Activated T-cell treated with anti-CD3 and anti-CD28 coated beads, Interleukin-2, amount 50 U/mL, for 24 hours (primary cell): ENCODE measurements at places on chromosomes 2 and 18.
A peak's percentile ranks its signal among the peaks of the same experiment; 100 is the strongest.

- DNase-seq = no peak
Observed at GRCh38 chr18:9466846-9467245, 8.5 kb upstream of the RALBP1 start.

DNA sequence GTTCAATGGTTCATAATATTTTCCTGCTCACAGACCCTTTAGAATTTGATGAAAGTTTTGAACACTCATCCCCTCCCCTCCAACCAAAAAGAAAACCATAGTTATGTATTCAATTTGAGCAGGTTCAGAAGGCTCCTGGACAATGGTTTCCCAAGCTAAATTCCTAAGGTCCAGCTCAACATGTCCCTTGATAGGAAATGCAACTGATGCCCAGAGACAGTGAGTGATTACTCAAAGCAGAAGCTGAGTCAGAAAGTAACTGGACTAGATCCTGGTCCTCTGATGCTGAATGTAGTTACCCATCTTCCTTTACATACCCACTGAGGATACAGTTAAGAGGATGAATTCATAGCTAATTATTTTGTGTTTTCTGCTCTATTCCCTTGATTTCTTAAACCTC lies 218.9 kb upstream of the NCKAP5 start:
- DNase-seq = no peak

GRCh38 chr2:227687189-227687588 lies 20.6 kb downstream of the SCYGR5 start:
- no peak for DNase-seq

- no peak for DNase-seq
Observed at GRCh38 chr18:74831571-74832250, 234.0 kb downstream of the ZNF407 start.

DNA sequence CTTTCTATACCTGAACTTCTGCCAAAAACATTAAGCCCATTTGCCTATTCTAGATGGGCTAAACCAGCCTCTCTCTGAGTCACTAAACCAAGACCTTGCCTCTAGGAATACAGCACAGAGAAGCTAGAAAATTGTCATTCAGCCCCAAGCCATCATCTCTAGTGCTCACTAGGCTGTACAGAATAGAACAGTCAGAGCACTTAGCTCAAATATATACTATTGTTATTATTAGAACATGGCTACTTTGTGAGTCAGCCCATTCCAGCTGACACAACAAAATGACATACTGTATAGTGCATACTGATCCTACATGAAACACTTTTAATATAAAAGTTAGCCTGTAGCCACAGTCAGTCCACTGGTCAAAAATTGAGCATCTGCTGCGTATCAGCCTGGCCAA lies 418.8 kb downstream of the NRXN1 start:
- no peak for DNase-seq

DNA sequence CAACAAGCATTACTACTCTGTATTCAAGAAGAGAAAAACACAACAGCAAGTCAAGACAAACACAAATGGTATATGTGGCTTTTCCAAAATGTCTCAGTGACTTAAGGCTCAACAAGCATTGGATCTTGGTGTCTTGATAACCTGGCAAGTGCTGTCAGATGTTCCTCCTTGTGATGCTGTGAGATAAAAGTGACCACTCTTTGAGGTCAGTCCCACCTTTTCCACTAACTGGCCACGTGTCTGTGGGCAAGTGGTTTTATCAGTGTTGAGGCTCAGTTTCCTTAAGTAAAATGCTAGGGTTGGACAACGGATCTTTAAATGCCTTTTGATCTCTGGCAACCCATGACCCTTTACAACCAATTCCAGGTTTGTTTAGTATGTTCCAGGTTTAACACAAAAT lies 98.7 kb downstream of the BCL2 start:
- no peak for DNase-seq

- no peak for DNase-seq
Observed at GRCh38 chr2:235935773-235936172, 232.4 kb downstream of the GBX2 start.

GRCh38 chr18:39969803-39970494 lies 1985.1 kb upstream of the PIK3C3 start:
- no peak for DNase-seq

GRCh38 chr2:20182241-20182931 lies 42.5 kb downstream of the SDC1 start:
- DNase-seq = no peak

GRCh38 chr2:54459037-54459441 lies 2.9 kb downstream of the SPTBN1 start:
- DNase-seq = no peak

GRCh38 chr2:2410987-2411386 lies 79.9 kb upstream of the MYT1L start:
- DNase-seq = no peak

DNA sequence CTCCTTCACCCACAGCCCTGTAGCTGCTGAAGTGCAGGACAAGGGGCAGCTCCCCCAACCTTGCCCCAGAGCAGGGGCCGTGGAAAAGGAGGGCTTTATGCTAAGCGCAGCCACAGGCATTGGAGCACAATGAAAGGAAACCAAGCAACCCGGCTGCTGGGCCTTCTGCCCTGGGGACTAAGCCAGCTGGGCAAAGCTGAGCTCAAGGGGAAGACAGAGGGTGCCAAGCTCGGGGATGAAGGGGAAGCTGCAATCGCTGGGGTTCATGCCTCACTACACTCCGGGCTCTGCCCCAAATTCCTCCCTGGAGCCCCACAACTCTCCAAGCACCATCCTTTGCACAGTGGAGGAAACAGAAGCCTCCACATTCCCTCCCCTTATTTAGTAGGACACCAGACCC lies 12.4 kb downstream of the SFXN5 start:
- DNase-seq = no peak

- DNase-seq = no peak
Observed at GRCh38 chr2:37838541-37839167, 86.4 kb upstream of the RMDN2 start.

DNA sequence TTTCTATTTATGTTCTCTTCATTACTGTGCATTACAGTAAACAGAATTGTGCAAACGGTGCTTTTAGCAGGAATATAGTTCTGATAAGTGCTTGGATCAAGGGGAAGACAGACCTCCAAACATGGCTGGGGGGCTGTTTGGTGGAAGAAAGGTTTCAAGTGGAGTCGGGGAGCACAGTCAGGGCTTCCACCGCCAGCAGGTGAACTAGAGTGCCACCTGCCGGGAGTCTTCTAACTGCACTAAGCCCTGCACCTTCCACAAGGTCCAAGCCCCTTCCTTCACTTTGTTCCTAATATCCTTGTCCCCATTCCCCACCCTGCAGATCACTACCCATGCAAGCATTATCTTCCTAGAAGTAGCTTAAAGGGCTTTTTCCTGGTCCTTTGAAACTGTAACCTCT lies 11.1 kb downstream of the ONECUT2 start:
- DNase-seq = no peak

GRCh38 chr2:233002829-233003657 lies 10.0 kb downstream of the NGEF start:
- DNase-seq = no peak

- no peak for DNase-seq
Observed at GRCh38 chr2:179354296-179354695, 89.7 kb upstream of the SESTD1 start.

- DNase-seq = no peak
Observed at GRCh38 chr2:202290970-202291369, 25.4 kb downstream of the NOP58 start.

GRCh38 chr18:37006742-37007141 lies 177.8 kb downstream of the KIAA1328 start:
- no peak for DNase-seq

GRCh38 chr2:37631698-37632097 lies 39.7 kb downstream of the CDC42EP3 start:
- DNase-seq = no peak

- peak; percentile 67 for DNase-seq
Observed at GRCh38 chr2:7450188-7450832, 533.1 kb downstream of the RNF144A start.

GRCh38 chr2:237894396-237894979 lies 35.1 kb downstream of the RAMP1 start:
- DNase-seq = no peak

DNA sequence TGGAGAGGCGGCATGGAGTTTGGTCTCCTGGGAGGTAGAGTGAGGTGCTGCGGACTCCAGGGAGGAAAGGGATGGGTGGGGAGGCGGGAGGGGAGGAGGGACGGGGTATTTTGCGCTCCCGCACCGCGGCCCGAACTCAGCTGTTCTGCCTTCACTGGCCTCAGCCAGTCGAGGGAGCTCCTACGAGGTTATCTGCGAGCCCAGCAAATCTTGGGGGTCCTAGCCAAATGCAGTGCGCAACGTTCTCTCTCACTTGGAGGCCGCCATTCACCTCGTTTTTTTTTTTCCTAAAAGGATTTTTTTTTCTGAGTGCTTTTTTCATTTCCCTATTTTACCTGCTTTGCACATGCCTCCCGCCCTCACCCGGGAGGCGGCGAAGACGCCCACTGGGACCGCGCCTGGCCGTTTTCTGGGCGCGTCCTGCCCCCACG lies 877 bp upstream of the BCL2L11 start:
- DNase-seq = no peak

GRCh38 chr2:33497221-33497650 lies 20.8 kb downstream of the RASGRP3 start:
- DNase-seq = no peak

DNA sequence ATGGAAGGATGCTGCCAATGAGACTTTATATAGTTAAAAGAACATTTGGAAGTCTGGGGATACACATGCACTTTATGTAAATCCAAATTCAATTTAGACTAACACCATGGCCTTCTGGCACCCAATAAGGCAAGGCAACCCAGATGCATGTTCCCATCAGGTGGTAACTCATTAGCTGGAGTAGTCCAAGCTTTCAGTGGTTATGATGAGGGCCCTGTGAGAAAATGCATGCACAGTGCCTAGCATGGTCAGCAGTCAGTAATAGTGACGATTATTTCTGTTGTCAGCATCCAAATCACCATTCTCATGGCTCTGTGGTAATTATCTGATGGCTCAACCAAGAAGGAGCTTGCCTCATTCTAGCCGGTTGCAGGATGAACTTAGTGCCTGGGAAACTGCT lies 70.3 kb upstream of the CTLA4 start:
- no peak for DNase-seq

GRCh38 chr2:15168116-15168515 lies 393.0 kb downstream of the NBAS start:
- no peak for DNase-seq

DNA sequence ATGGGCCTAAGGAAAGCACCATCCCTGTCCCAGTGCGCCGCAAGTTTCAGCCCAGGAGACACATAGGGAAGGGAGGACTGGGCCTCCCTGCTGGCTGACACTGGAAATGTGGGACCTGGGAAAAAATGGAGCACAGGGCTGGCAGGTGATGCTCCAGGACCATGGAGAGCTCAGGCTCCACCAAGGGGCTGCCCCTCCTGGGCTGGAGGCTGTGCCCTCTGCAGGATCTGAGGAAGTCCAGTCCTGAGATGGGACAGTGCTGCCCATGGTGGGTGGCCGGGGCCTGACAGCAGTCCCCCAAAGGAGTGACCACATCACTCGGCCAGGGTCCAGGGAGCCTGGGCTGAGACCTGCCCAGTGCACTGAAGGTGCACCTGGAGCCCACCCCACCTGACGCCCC lies 108.6 kb upstream of the TEKT4 start:
- DNase-seq = no peak

GRCh38 chr2:181444654-181445053 lies 12.5 kb upstream of the ITGA4 start:
- no peak for DNase-seq

DNA sequence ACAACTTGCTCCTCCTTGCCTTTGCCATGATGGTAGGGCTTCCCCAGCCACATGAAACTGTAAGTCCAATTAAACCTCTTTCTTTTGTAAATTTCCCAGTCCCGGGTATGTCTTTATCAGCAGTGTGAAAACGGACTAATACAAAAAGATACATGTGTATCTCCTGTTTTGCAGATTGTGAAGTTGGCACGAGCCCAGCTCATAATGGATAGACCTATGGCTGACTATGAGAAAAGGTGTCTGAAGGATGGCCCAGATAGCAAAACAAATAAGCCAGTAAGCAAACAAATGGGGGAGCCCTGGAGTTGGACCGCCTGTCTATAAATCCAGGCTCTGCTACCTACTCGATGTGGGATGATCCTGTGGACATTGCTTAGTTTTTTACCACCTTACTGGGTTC lies 15.5 kb upstream of the PRKCE start:
- DNase-seq = no peak

DNA sequence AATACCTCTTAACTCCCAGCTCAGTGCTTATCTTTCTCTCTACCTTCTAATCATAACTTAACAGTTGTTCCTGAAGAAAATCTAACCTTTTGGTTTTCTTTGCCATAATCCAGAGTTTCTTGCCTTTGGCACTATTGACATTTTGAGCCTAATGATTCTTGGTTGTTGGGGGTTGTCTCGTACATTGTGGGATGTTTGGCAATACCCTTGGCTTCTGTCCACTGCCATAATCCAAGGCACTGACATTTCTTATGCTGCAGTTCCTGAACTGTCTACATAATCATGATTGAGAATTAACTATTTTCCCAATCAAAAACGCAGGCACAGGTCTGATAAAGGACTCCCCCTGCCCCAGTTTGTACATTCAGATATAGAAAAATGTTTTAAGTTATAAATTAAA lies 203.2 kb upstream of the MEX3C start:
- DNase-seq = no peak

DNA sequence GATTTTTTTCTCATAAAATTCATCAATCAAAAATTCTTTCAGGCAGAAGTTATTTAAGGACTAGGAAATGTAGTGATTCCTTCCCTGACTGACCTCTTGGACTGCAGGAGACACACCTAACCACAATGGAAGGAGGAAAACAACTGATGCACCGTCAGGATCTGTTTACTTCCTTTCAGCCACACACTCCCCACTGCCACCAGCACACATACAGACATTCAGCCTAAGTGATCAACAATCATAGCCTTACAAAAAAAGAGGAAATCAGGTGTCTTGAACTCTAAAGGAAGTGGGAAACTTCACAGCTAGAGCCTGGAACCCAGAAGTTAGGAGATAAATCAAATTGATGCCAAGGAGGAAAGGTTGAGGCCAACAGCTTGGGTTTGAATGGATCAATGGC lies 213.5 kb upstream of the ACVR2A start:
- DNase-seq = no peak

DNA sequence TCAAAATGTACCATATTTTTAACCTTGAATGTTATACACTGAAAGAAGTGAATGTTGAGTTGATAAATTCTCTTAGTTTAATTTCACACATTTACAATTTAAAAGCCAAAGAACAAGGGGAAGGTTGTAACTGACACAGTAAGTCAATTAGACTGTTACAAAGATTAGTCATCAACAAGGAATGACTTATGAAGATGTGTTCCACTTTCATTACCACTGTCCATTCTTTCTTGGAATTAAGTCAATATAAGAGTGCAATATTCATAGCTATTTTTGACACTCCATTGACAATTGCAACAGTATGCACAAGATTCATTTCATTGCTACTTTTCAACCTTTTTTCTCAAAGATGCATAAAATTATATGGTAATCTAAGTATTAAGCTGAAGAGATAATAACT lies 291.3 kb downstream of the RIT2 start:
- no peak for DNase-seq

GRCh38 chr2:220708366-220708765 lies 863.7 kb downstream of the EPHA4 start:
- no peak for DNase-seq
